ENCODE measurements at places on chromosomes 4 and X.

GRCh38 chrX:71919431-71919830 lies 8.8 kb downstream of the NHSL2 start:
- peak; percentile 82 for DNase-seq

- no peak for DNase-seq
Observed at GRCh38 chrX:28946846-28947245, 359.6 kb downstream of the IL1RAPL1 start.

- DNase-seq, result peak; percentile 93
Observed at GRCh38 chr4:121789960-121790829, 10.9 kb upstream of the EXOSC9 start.

- peak; percentile 84 for DNase-seq
Observed at GRCh38 chrX:45517090-45517973, 316.7 kb upstream of the DIPK2B start.

DNA sequence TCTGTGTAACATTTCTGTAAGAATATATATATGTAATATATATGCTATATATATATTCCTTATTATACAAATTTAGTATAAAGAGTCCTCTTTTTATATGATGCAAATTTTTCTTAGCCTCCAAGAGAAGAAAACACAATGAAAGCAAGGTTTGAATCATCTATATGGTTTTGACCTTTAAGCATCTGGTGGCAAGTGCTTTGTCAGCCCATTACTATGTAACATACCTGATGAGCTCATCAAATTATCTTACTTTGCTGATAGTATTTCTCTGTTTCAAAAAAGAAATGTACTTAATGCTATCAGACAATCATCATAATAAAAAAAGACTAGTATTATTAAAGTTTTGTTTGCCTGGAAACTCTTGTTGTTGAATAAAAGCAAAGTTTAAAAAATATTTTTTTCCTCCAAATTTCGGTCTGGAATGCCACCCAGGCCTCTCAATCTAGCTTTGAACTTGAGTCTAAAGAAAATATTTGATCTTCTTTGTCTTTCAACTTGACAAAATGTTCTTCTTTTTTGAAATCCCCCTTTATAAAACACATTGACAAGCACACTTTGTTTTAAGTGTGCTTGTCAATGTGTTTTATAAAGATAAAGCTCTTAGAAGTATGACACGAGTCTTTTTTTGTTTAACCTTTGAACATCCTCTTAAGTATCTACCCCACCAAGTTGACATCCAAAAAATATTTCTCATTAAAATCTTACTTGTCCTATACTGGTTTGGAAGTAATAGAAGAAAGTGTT lies 26.2 kb downstream of the ZNF330 start:
- peak; percentile 43 for DNase-seq

DNA sequence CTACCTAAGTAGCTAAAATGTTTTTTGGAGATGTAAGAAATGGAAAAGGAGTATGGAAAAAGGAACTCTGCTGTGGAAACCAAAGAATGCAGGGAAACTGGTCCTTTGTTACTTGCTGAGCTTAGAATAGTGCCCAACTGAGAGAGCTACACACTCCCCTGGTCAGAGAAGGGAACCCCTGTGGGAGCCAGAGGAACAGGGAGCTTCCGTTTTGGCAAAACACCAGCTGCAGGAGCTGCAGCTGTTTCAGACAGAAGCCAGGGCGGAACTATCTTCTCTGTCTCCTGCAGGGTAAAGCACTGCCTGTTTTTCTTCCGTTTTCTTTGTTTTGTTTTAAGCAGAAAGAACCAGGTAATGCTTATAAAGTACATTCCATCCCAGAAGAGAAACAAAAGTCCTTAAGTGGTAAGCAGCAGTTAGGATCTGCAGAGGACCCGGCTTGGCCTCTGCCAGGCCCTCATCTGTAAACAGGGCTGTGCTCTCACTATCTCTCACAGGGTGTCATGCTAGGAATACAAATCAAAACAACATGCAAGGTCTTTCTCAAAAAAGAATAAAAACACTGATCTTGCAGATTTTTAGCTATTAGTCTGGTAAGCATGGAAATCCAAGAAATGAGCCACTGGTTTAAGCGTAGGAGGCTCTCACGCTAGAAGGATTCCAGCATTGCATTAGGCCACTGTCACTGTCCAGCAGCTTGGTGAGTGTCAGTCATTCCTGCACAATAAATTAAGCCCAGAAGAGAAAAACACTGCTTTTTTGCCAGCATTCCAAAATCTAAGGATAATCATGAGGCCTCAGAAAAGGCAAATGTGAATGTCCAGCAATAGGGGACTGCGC lies 76.1 kb downstream of the CHST7 start:
- peak; percentile 35 for DNase-seq

- DNase-seq, result no peak
Observed at GRCh38 chr4:4349867-4350266, 37.0 kb upstream of the NSG1 start.

GRCh38 chrX:155334486-155335336 lies at the start of gene CLIC2:
TSS of gene CLIC2 (minus strand) at chrX:155334614. CDS start at chrX:155334427, 187 bp downstream.
- DNase-seq, result peak; percentile 89

GRCh38 chrX:131544218-131544617 lies 344 bp downstream of the OR13H1 start:
- no peak for DNase-seq

- DNase-seq, result no peak
Observed at GRCh38 chrX:110320381-110320987, 2.6 kb upstream of the AMMECR1 start.

GRCh38 chrX:140804292-140804691 lies 94.7 kb downstream of the LINC00632 start:
- no peak for DNase-seq

GRCh38 chr4:30833206-30833605 lies 113.0 kb downstream of the PCDH7 start:
- DNase-seq, result no peak

DNA sequence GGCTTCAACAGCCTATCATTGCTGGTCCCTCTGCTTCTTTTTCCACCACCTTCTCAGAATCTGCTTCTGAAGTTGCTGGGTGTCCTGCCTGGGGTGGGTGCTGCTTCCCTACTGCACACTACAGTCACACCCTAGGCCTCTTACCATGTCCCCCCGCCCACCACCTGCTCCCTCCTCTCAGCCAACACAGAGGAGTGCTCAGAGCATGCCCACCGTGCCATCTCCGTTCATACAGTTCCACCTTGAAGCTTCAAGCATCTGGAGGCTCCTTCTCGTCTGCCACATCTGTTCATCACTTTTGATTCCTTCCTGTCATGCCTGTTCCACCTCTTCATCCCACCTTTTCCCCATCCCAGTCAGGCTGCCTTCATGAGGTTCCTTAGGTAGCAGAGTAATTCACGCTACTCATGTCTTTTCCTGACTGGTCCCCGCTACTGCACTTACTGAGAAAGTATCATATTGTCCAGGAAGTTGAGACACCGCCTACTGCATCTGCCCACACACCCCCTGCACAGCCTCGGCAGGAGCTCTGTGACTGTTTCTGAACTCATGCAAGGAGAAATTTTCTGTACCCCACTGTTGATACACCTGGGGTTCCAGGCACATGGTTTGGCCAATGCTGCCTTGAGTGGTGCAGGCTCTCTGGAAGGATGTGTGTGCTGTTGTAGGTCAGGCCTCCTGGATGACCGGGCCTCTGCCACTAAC lies 39.5 kb downstream of the HADH start:
- DNase-seq, result no peak

GRCh38 chrX:132488180-132488705 lies 595 bp downstream of the MBNL3 start:
- no peak for DNase-seq

DNA sequence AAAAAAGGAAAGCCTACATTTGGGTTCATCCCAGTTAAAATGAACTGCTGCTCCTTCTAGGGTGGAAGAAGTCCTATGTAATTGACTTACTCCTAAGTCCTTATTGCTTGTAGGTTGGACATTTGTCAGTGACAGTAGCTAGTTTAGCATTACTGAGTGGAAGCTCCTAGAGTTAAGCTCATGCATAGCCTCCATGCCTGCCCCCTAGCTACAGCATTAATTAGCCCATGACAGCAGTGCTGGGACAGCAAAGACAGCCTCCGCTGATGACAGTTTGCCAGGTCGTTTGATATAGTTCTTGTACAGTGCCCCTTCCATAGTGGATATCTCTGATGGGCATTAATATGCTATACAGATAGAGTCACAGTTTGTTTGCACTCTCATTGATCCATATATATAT lies 18.7 kb upstream of the GALNTL6 start:
- DNase-seq, result no peak

GRCh38 chr4:101005659-101006058 lies 341.7 kb downstream of the PPP3CA start:
- no peak for DNase-seq

- no peak for DNase-seq
Observed at GRCh38 chr4:2402048-2402842, 16.2 kb downstream of the ZFYVE28 start.
